Left kidney (tissue), 8 donors: ENCODE measurements at places on chromosomes 4 and X. TPM values are rescaled to one million over a fixed set of nuclear protein-coding genes. Genes with fewer than 3 reads are reported as not detected.
A peak's percentile ranks its signal among the peaks of the same experiment; 100 is the strongest.

The RELL1 gene
- 9.9 TPM for polyA plus RNA-seq

- peak; percentile 79 for DNase-seq
Observed at GRCh38 chr4:54657551-54658251, at the start of gene KIT. TSS of gene KIT (plus strand) at chr4:54657957. CDS start at chr4:54658015, 58 bp downstream.

GRCh38 chr4:5972571-5972970 is 45.7 kb downstream of the C4orf50 start:
- DNase-seq: no peak

GRCh38 chrX:75648803-75649588 is 126.2 kb upstream of the ZDHHC15 start:
- no peak for DNase-seq

DNA sequence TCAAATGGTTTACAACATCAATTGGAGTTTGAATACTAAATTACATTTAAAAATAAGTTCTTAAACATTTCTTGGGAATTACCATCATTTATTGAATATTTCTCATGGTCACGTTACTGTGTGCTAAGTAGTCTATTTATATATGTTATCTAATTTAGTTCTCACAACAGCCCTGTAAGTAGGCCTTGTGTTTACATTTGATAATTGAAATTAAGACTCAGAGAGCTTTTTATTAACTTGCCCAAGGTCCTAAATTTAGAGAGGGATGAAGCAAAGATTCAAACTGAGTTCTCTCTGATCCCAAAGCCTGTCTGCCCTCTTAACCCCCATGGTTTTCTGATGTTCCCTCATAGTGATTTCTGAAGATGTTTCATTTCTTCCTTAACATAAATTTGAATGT is 103.7 kb downstream of the CEP135 start:
- no peak for DNase-seq

DNA sequence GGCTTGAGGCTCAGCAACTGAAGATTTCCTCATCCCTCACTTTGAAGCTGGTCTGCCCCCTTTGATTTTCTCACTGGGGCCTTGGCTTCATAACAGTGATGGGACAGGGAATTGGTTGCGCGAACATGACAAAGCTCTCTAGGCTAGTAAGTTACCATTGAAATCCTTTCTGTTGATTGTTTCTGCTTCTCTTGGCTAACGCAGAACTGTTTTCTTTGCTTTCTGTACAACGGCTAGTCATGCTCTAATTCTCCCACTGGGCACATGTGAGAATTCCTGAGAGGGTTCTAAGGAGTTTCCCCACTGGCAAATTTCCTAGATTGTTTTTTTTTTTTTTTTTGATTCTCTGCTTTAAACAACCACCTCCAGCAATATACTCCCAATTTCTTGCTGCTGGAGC is 738.6 kb downstream of the PCDH7 start:
- no peak for DNase-seq

GRCh38 chrX:52576474-52576873 is 59.6 kb upstream of the XAGE1B start:
- DNase-seq: no peak

The MTMR8 gene
- 2.0 TPM for polyA plus RNA-seq

DNA sequence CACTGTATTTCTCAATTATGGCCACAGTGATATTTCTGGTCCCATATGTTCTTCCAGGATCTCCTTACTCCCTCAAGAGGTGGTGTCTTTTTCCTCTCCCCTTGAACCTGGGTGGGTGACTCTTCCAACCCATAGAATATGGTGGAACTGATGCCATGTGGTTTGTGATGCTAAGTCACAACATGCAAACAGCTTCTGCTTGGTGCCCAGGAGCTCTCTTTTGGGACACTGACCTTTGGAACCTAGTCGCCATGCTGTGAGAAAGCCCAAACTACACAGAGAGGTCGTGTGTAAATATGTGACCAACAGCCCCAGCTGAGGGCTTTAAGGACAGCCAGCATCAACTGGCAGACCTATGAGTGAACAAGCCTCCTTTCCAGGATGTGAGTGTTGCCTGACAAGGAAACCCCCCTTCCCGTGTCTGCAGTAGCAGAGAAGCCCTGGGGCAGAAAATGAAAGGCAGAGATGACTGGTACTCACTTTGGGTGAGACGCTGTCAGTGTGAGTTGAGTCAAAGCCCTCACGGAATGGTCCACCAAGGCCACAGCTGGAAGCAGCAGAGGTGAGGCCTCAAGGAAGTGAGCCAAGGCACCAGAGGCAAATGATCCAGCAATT is 223.4 kb downstream of the BCOR start:
- no peak for DNase-seq

The RADX gene
- 9.3 TPM for polyA plus RNA-seq

DNA sequence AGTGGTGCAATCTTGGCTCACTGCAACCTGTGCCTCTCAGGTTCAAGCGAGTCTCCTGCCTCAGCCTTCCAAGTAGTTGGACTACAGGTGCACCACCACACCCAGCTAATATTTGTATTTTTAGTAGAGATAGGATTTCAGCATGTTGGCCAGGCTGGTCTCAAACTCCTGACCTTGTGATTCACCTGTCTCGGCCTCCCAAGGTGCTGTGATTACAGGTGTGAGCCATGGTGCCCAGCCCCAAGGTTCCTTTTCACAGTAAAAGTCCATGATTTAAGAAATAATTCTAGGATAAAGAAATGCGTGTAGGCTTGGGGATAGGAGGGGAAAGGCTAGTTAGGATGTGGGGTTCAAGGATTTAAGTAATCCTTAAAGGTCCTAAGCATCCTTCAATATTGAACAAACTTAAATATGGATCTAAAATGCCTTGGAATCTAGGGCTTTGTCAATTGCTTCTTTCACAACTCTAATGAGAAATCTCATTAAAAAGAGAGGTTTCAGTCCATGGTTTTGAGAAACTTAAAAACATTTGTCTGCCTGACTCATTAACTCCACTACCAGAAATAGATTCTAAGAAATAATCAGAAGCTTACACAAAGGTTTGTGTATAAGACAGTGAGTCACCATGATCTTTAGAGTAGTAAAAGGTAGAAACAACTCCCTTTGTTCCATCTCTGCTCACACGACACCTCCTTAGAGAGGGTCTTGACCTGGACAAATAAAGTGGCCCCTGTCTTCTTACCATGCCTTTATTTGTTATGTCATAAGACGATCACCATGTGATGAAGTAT is 203.2 kb downstream of the PTTG2 start:
- DNase-seq: no peak

- no peak for DNase-seq
Observed at GRCh38 chrX:121479406-121479805, 432.0 kb downstream of the GLUD2 start.

DNA sequence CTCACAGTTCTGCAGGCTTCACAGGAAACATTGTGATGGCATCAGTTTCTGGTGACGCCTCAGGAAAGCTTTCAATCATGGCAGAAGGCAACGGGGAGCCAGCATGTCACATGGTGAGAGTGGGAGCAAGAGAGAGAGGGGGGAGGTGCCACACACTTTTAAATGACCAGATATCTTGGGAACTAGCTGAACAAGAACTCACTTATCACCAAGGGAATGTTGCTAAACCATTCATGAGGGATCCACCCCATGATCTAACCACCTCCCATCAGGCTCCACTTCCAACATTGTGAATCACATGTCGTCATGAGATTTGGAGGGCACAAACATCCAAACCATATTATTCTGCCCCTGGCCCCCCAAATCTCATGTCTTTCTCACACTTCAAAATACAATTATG is 43.3 kb upstream of the GPR173 start:
- DNase-seq: no peak

DNA sequence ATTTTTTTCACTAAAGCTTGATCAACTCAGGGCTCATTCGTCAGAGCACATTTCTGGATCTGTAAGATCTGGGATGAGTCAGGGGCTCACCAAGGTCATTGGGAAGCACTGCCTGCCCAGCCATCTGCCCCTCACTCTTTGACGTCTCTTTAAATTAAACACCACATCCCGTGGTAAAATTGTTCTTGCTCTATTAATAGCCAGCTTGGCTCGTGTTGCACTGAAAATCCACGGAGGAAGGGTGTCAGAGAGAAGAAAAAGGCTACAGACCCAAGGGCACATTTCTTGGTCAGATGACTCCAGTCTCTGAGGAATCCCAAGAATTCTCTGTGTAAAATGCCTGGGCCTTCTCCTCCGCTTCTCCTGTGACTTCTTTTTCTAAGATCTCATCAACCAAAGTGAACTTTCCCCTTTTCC is 45.7 kb upstream of the GATB start:
- DNase-seq: no peak

DNA sequence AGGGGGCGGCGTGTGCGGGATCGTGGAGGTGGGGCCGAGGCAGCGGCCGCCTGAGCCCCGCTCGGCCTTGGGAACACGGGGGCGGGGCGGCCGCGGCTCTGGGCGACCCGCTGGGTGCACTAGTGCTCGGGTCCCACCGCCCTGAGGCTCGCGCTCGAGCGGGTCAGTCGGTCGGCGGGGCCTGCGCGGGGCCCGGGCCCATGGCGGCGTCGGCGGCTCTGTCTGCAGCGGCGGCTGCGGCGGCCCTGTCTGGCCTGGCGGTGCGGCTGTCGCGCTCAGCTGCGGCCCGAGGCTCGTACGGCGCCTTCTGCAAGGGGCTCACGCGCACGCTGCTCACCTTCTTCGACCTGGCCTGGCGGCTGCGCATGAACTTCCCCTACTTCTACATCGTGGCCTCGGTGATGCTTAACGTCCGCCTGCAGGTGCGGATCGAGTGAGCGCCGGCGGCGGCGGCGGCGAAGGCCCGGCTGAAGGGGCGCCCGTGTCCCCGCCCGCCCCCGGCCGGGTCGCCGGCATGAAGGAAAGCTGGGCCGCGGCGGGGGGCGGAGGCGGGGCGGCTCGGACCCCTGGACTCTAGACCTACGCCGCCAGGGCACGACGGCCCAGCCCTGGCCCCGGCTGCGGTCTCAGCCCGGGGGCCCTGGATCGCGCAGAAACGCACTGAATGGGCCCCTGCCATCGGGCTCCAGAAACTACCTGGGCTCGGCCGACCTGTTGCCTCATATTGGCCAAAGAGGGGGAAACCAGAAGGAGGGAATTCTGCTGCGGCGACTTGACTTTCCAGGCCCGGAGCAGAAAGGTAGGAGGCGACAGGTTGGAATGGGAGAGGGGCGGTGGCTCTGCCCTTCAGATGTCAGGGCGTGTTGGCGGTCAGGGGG is at the start of gene SMIM10L2A:
Gene SMIM10L2A, plus strand, starts transcription at position 13 of the 878 bp plus-strand sequence. Its CDS starts 188 bp downstream, at position 201.
- DNase-seq: no peak
